ENCODE measurements at places on chromosomes 1 and 21.

DNA sequence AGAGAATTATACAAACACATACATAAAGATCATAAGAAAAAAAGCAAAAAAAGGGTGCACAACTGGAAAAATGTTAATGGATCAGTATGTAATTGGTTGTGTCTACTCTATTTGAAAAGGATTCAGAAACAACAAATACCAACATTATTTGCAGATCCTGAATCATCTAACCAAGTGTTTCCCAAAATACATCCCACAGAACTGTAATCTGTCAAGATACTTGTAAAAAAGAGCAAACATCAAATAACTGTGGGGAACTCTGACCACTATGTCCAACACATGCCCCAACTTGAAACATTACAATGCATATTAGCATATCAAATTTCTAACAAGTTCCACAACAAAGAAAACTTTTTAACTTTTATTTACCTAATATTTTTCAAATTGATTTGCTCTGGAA lies 22.6 kb downstream of the ANKRD13C start:
- DNase-seq: no peak

- no peak for DNase-seq
These were observed 12.1 kb downstream of the PRKACB start for GRCh38 chr1:84156210-84156621.

- DNase-seq: peak; percentile 54
These were observed 1.2 kb downstream of the SCAF4 start for GRCh38 chr21:31730712-31731055.

- DNase-seq: no peak
These were observed 1186.6 kb downstream of the MRPL39 start for GRCh38 chr21:24420689-24421088.

DNA sequence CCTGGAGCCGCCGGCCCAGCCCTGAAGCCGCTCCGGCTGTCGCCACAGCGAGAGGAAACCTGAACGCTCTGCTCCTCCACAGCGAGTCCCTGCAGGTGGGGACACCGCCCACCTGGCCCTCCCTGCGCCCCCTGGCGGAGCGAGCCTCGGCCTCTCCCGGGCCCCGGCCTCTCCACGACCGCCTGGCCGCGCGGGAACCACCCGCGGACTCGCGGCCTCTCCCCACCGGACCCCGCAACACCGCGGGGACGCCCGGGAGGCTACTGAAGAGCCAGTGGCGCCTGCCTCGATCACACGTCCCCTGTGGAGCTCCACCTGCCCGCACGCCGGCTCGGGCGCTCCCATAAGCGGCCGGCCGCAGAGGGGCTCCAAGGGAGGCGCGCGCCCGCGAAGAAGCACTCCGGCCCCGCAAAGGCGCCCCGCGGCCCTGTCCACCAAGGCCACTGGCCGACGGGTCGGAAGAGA lies 109.6 kb downstream of the KCNN3 start:
- no peak for DNase-seq

GRCh38 chr21:18723171-18723570 lies 319.6 kb upstream of the TMPRSS15 start:
- DNase-seq: no peak

DNA sequence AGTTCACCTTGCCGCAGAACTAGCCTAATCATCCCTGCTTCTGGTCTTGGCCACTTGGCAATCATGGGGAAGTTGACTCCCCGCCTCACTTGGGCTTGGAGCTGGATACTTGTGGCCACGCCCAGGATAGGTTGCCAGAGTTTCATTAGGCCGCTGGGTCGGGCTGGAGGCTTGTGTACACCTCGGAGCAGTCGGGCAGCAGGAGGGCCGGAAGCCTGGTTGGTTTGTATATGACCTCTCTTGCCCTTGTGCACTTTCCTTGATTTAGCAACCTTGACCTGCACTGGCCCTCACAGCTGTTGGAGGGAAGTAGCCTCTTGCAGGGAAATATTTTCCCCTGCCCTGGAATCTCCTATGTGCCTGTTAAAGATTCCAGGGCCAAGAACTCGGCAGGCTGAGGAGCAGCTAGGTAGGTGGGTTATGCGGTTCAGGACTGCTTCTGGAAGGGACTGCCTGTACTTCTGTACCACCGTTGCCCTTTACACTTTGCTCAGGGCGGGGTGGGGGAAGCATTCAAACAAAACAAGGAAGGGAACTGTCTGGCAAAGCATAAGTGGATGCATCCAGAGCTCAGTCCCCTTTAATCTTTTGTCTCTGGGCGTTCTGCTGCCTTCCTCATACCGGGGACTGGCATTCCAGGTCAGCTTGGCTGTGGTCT lies 83.5 kb downstream of the UCK2 start:
- DNase-seq: no peak

DNA sequence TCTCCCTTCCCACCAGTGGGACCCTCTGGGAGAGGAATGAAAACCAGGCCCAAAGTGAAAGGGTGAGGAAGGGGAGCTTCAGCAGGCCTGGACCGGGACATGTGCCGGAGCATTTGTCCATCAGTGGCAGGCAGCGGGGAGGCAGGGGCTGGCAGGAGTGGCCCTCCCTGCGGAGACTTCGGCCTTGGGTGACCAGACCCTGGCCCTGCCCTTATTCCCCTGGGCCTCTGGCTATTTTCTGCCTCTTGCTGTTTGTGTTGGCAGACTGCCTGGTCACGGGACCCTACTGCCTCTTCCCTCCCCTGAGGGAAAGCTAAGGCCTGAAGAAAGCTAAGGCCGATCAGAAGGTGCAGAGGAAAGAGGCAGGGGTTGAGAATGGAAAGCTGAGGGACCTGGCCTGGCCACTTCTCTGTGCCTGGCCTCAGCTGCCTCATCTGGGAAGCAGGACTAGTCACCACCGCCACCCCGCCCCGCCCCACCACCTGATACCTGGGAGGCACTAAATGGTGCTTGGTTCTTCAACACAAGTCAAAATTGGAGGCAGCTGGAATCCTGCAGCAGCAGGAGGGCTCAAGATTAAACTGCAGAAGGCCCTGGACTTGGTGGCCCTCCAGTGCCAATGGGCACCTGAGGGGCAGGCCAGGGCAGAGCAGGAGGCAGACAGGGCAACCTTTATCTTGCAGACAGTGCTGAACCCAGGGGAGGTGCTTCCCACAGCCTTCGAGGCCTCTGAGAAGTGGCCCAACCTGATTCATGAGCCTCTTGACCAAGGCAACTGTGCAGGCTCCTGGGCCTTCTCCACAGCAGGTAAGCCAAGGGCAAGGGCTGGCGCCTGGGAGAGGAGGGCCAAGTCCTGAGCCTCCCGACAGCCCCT lies 7.9 kb downstream of the TINAGL1 start:
- DNase-seq: no peak

DNA sequence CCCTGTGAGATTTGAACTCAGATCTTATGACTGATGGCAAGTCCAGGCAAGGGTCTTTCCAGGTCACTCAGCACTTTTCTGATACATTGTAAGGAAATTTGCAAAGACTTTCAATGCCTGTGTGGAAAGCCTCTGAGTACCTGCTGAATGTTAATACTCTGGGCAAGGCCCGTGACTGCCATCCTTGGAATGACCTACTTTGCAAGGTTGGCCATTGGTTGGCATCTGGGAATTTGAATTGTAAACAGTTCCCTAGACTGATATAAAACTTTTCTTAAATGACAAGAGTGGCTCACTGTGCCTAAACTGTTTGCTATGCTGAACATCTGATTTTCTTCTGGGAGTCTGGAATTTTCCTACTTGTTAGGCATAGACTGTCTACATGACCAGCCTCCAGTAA lies 57.1 kb downstream of the CD2 start:
- DNase-seq: no peak

DNA sequence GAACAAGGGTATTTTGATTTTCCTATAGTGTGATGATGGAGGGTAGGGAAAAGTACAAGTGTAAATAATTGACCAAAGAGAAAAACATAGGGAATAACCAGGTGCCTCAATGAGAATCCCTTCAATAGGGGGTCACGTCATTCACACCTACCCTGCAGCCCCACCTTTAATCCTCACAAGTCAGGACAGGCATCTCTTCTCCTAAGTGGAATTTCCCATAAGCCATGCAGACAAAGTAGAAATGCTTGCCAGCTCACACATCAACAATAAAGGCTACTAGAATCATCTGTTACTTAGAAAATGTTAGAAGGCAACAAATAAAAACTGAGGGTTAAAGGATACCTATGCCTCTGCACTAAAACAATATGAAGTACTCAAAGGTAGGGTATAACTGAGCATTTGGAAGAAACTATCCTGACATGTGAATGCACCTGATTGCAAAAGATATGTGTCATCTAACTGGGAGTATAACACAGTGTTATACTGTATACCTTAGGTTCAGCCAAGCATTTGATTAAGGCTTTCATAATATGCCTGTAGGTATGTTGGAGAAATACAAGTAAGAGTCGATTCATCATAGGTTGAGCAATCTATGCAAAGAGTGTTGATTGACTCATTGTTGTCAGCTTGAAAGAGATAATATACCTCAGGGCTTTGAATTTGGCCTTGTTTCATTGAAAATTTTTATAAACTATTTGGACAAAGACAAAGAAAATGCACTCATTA lies 32.4 kb upstream of the ATP1A1 start:
- no peak for DNase-seq

Measured in midbrain (tissue), 1 donor.